ENCODE measurements at places on chromosomes 13 and 19.
A peak's percentile ranks its signal among the peaks of the same experiment; 100 is the strongest.

- no peak for DNase-seq
These were observed 653.0 kb upstream of the GPC6 start for GRCh38 chr13:92573467-92574057.

GRCh38 chr13:43006893-43007631 is 15.0 kb upstream of the EPSTI1 start:
- no peak for DNase-seq

GRCh38 chr13:112868308-112868707 is 100.7 kb upstream of the MCF2L start:
- DNase-seq, result no peak

GRCh38 chr13:38542601-38543000 is 144.3 kb upstream of the FREM2 start:
- no peak for DNase-seq

DNA sequence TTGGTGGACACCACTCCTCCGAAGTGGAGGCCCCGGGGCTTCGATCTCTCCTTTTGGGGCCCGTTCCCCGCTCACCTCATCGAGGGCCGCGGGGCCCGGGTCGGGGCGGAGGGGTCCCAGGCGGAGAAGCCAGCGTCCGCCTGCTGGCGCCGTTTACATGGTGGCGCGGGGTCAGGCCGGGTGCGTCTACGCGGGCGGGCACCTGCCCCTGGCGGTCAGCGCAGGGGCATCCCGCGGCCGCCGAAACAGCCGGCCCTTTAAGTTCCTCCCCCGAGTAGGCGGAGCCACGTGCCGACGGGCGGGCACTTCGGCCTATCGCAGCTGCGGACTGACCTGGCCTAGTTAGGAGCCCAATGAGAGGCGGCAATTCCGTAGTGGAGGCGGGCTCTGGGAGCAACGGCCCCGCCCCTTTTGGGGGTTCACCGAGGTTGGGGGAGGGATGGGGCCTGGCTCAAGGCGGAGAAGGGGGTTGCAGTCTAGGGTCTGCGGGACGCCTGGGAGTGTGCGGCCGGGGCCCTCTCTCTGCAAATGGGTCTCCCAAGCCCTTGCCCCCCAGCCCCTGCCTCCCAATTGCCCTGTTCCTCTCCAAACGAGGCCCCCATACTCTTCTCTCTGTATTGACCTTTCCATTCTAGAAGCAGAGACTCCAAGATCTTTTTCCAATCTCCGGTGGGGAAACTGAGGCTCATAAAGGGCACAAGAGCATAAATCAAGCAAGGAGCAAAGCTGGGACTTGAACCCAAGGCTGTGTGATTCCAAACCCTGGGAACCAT is at the start of gene ABHD8:
Gene ABHD8 (minus strand): TSS at position 259 of the 773 bp plus-strand sequence. CDS start 1,809 bp downstream, outside the sequence.
- no peak for DNase-seq

GRCh38 chr13:52983836-52984235 is 44.8 kb upstream of the OLFM4 start:
- DNase-seq, result no peak

GRCh38 chr13:26517936-26518335 is 39.5 kb upstream of the WASF3 start:
- no peak for DNase-seq

- DNase-seq, result no peak
These were observed 29.4 kb upstream of the NDFIP2 start for GRCh38 chr13:79451500-79451962.

DNA sequence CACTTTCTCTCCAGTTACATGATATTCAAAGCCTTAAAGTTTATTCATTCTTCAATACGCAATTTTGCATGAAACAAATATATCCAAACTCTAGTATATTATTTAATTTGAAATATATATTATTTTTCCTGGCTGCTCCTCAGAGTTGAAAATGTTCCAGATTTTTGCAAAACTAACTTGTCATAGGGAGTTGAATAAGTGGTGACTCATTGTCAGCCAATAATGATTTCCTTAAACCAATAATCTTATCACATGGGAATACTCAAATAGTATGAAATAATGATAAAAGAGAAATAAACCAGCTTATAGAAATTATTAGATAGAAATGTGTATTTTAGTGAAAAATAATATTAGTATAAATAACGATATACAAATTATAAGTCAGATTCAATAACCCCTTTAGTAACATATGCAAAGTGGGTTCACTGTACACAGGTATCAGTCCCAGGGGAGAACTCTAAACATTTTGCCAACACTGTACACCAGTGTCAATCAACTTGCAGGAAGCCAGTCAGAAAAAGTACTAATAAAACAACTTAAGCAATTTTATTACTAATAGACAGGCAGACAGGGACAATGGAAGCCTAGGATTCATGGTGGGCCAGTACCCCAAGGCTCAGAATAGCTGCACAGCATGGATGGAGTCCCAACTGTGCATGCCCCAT is 222.6 kb upstream of the KLHL1 start:
- no peak for DNase-seq

- no peak for DNase-seq
These were observed 216.9 kb upstream of the RXFP2 start for GRCh38 chr13:31522396-31522795.

GRCh38 chr13:94309997-94310855 is 169.3 kb downstream of the DCT start:
- no peak for DNase-seq

DNA sequence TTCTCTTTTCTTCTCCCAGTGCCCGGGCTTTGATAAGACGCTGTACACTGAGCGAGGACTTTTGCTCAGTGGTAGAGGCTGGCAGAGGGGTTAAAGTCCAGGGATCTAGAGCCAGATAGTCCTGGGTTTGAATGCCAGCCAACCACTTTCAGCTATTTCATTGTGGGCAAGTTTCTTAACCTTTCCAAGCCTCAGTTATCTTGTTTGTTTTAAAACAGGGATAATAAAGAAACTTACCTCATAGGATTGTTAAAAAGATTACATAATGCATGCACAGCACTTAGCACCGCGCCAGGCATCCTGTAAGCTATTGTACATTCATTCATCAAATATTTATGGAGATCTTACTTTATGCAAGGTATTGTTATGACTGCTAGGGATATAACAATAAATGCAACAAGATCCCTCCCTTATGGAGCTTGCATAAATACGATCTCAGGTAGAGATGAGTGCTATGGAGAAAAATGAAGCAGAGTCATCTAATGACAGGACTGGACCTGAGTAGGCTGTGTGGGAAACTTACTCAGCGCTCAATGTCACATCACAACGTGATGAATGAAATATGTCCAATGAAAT is 70.8 kb downstream of the LNX2 start:
- DNase-seq, result no peak

- no peak for DNase-seq
These were observed 626 bp upstream of the ATP5F1D start for GRCh38 chr19:1240925-1241324.

GRCh38 chr19:1356508-1356865 is 27.2 kb upstream of the NDUFS7 start:
- no peak for DNase-seq

GRCh38 chr19:9205501-9206113 is 13.8 kb downstream of the OR7D4 start:
- DNase-seq, result no peak

- no peak for DNase-seq
These were observed 797 bp upstream of the HSD17B14 start for GRCh38 chr19:48837051-48837524.

GRCh38 chr19:5109560-5109959 is 140.6 kb downstream of the KDM4B start:
- DNase-seq, result no peak

GRCh38 chr19:13008926-13009787 is 13.9 kb downstream of the NFIX start:
- DNase-seq, result no peak

GRCh38 chr19:35549174-35549788 is 3.9 kb downstream of the TMEM147 start:
- DNase-seq, result no peak

DNA sequence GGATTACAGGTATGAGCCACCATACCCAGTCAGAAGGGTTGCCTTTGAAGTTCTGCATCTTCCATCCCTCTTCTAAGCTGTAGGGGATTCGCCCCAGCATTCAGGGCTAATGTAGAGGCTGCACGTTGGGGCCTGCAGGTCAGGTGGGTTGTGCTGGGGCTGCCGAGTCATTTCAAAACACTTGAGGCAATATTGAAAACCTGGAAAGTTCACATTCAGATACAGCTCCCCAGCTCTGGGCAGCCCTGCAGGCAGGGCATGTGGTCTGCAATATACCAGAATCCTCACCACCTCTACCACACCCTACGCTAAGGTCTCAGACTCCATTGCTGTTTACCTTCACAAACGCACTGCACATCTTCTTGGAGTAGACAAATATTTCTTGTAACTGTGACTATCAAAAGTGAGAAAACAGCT is 24.6 kb downstream of the CCNE1 start:
- DNase-seq, result no peak

DNA sequence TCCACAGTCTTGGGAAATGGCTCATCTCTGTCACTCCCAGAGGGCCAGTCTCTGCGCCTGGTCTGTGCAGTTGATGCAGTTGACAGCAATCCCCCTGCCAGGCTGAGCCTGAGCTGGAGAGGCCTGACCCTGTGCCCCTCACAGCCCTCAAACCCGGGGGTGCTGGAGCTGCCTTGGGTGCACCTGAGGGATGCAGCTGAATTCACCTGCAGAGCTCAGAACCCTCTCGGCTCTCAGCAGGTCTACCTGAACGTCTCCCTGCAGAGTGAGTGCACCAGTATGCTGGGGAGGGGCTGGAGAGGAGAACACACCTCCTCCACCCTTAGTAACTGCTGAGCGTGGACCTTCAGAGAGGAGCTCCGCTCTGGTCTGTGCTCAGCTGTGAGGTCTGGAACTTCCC is 2.3 kb downstream of the SIGLEC9 start:
- no peak for DNase-seq

- peak; percentile 64 for DNase-seq
These were observed 76.4 kb upstream of the VSTM2B start for GRCh38 chr19:29449371-29449770.

DNA sequence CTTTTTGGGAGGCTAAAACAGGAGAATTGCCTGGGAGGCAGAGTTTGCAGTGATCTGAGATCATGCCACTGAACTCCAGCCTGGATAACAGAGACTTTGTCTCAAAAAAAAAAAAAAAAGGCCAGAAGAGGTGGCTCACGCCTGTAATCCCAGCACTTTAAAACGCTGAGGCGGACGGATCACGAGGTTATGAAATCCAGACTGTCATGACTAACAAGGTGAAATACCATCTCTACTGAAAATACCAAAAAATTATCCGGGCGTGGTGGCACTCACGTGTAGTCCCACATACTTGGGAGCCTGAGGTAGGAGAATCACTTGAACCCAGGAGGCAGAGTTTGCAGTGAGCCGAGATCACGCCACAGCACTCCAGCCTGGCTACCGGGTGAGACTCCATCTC is 39.9 kb downstream of the ZNF611 start:
- DNase-seq, result no peak

- DNase-seq, result no peak
These were observed 95.6 kb upstream of the HTR2A start for GRCh38 chr13:46992383-46992952.

- DNase-seq, result no peak
These were observed 208.6 kb downstream of the URI1 start for GRCh38 chr19:30150626-30151025.

DNA sequence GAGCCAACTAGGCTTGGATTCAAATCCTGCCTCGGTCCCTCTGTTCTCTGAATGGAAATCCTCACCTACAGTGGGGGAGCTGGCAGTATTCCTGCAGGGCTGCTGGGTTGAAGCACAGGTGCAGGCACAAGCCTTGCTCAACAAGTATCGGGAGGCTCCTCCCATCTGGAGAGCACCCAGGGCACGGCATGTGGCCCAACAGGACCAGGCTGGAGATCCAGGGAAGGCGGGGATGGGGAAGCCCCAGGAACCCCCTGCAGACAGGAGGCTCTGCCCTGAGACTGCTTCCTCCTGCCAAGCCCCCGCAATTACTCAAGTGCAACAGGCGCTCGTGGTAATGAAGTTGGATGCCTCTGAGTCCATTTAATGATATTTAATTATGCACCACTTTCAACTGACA is 128.0 kb upstream of the VSTM2B start:
- no peak for DNase-seq

GRCh38 chr13:32253911-32254399 is 61.2 kb downstream of the ZAR1L start:
- no peak for DNase-seq

GRCh38 chr13:43915451-43915850 is 35.7 kb downstream of the LACC1 start:
- DNase-seq, result no peak

Measured in vagina (tissue), 2 donors.